ENCODE measurements at places on chromosomes 4 and X.

- DNase-seq = no peak
Measured at GRCh38 chr4:89303814-89304388, 3.7 kb downstream of the GPRIN3 start.

DNA sequence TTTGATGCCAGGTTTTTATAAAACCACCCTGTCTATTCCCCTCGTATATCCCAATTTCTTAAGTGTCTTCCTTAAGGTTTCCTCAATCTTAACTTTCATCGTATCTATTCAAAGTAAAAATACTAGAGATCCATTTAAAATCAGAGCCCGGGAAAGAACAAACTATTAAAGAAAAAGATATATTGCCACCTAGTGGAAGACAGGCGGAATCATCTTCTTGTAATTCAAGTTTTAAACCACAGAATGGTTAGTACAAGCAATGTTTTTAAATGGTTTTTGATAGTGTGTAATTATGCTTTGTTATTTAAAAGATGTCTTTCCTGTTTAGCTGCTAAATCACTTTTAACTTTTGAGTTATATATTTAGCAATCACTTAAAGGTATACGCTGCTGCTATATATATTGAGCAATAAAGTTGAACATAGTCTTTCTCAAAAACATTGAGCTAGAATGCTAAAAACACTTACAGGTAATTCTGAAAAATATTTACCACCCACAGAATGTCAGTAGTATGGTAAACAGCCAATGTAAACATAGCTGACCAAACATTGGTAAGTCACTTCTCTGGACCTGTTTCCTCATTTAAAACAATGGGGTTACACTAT lies 18.2 kb downstream of the PRDM8 start:
- no peak for DNase-seq

GRCh38 chrX:140508958-140509357 lies 4.1 kb upstream of the SOX3 start:
- DNase-seq = no peak

DNA sequence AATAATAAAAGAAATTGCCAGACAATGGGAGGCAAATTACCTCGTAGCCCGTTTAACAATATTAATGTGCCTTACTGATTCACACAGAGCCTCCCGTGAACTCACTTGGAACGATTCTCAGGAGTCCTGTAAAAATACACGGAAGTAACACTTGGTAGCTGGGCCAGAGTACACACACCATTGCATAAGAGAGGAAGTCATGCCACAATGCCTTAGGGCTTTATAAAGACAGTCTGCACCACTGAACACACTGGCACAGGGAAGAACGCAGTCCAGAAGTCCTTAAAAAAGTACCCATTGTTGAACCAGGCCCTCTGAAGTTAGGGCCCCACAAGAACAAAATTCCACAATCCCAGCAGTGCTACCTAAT lies 15.1 kb downstream of the SLC2A9 start:
- DNase-seq = no peak

DNA sequence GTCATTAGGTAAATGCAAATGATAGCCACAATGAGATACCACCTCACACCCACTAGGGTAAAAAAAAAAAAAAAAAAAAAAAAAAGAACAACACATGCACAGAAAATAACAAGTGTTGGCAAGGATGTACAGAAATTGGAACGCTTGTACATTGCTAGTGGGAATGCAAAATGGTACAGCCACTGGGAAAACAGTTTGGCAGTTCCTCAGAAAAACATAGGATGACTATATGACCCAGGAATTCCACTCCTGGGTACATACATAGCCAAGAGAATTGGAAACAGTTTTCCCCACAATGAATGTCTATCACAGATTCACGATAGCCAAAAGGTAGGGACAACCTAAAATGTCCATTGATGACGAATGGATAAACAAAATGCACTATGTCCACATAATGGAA lies 161.3 kb upstream of the MAMLD1 start:
- no peak for DNase-seq

GRCh38 chrX:74613370-74614092 lies 893 bp downstream of the RLIM start:
- no peak for DNase-seq

GRCh38 chr4:58761563-58761962 lies 1651.4 kb upstream of the IGFBP7 start:
- DNase-seq = no peak

DNA sequence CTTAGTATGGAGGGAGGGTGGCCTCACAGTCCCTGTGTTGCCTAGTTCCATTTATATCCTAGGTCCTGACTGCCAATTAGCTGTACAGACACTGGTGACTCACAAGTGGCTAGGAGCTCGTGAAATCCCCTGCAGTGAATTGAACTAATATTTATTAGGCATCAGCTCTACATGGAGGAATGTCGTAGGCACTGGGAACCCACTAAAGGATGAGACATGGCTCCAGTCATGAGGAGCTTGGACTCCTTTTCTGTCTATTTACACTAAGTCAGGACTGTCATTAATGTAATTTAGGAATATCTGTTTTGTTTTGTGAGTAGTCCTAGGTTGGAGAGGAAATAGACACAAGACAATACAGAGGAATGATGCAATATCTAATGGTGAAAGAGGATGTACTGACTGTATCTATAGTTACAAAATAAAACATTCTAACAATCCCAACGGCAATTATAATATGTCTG lies 67.7 kb downstream of the MID1IP1 start:
- peak; percentile 17 for DNase-seq

DNA sequence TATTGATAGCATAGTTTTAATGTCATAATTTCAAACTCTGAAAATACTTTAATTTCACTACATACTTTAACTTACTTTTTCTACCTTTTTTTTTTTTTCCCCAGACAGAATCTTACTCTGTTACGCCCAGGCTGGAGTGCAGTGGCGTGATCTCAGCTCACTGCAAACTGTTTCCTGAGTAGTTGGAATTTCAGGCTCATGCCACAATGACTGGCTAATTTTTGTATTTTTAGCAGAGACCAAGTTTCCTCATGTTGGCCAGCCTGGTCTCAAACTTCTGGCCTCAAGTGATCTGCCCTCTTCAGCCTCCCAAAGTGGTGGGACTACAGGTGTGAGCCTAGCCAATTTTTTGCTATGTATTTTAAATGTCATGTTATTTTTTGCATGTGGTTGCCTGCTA lies 741.6 kb downstream of the TRAM1L1 start:
- no peak for DNase-seq

GRCh38 chr4:160038615-160039014 lies 935.7 kb downstream of the RAPGEF2 start:
- DNase-seq = peak; percentile 22

- DNase-seq = no peak
Measured at GRCh38 chrX:45447995-45448394, 247.3 kb upstream of the DIPK2B start.

GRCh38 chr4:81796790-81797528 lies 325.3 kb upstream of the RASGEF1B start:
- DNase-seq = no peak

- DNase-seq = no peak
Measured at GRCh38 chr4:140968371-140968770, 164.9 kb downstream of the RNF150 start.

- no peak for DNase-seq
Measured at GRCh38 chr4:18735740-18736268, 714.2 kb upstream of the LCORL start.

DNA sequence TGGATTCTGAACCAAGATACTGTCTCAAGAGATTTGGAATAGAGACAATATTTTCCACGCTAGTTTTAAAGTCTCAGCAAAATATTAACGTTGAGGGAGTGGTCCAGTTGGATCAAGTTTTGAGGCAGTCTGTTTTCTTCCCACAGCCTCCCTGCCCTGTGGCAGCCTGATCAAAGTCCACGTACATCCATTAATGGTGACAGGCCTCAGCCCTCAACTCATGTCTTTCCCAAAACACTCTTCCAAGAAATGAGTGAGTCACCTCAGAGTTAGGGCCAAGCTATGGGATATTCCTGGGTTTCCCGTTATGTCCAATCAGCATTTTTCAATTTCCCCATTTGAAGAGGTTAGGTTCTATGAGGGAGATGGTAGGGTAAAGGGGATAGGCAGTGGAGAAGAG lies 28.5 kb downstream of the EGFL6 start:
- DNase-seq = no peak

DNA sequence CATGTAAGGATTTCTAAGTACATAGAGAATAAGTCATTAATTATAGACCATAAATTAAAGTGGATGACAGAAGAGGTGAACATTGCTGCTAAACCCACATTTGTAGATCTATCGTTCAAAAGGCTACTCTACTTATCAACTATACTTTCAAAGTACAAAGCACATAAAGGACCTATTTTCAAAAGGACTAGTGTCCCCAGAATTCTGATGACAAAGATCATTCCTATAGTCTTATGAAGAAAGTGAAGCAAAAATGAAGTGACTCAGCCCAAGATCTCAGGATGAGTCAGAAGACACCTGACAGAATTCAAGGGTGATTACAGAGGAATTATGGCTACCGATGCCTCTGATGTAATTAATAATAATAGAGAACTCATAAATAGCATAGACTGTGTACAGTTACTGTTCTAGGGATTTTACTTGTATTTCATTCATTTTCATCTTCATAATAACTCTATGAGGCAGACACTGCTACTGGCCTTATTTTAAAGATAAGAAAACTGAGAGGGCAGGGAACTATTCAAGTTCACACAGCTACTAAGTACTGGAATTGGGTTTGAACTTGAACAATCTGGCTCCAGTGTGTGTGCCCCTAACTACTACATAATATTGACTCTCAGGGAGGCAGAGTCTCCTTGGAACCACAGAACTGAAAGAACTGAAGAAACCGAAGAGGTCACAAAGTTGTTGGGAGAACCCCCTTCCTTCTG lies 17.1 kb downstream of the USP46 start:
- DNase-seq = no peak

- no peak for DNase-seq
Measured at GRCh38 chr4:53461244-53461643, 83.8 kb downstream of the FIP1L1 start.

DNA sequence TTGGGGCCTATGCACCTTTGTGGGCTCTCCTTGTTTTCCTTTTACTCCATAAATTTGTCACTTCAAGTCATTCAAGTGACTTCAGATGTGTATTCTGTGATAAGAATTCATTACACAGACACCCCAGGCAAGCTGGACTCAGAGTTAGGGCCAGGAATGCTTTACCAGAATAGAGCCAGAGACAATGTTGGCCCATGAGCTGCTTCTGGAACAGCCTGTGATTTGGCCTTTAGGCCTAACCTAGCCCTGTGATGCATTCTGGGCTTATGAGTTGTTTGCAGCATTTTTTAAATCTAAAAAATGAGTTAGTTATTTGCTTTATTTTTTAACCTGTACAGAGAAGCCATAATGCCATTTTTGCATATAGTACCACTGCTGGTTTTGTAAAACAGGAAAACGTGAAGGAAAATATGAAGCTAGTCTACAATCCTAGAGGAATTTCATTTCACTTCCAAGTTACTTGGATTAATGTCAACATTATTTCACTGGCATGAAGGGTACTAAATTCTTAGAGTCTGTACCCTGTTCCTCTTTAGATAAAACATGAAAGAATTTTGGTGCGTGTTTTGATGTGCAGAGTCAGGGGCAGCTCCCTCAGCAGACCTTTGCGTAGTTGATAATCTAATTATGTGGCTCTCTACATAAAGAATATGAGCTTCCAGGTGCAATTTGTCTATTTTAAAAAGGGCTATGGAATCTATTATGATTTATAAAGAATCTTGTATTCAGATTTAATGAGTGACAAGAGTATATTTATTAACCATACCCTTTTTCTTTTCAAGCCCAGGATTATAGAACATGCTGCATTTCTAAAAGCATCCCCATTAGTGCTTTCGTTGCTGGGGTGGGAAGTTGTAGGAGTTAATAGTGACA lies 84.7 kb downstream of the ARHGAP10 start:
- DNase-seq = no peak

DNA sequence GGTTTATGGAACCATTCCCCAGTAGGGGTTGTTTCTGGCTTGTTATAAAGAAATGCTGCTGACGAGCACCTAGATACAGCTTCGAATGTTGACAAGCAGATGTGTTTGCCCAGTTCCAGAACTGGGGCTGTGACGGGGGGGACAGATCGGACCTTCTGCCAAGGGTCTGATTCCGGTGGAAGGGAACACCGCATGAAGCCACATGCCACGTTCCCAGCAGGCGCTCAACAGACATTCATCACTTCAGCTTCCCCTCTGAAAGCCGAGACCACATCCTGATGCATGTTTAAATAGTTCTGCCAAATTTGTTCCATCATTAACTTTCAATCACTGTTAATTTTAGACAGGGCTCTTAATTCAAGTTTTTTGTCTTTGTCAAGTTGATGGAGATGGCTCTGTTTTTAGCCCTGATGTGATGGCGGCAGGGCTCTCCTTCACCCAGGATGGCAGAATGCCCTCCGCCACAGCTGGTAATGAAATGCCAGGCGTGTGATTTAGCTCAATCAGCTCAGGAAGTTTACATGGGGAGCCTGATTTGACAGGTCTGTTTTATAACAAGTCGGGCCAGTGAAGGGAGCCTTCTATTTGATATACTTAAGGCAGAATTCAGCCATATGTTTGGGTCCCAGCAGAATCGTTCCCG lies 57.4 kb downstream of the PSAPL1 start:
- no peak for DNase-seq

DNA sequence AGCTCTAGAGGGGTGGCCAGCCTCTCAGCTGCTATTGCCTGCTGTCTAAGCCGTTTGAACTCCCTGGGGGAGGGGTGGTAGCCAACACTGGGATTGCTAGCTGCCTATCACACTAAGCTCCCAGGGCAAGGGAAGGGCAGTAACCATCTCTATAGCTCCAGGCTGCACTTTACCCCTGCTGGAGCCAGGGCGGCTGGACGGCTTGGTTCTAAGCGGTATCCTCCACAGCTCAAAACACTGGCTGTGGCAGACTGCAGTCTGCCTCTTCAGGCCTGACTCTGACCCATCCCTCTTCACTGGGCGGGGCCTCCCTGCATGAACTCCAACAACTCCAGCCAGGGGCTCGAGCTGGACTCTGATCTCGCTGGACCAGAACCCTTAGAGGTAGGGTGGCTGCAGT lies 55.3 kb upstream of the GNRHR start:
- DNase-seq = no peak

- DNase-seq = no peak
Measured at GRCh38 chr4:8204576-8205227, 5.6 kb downstream of the SH3TC1 start.

DNA sequence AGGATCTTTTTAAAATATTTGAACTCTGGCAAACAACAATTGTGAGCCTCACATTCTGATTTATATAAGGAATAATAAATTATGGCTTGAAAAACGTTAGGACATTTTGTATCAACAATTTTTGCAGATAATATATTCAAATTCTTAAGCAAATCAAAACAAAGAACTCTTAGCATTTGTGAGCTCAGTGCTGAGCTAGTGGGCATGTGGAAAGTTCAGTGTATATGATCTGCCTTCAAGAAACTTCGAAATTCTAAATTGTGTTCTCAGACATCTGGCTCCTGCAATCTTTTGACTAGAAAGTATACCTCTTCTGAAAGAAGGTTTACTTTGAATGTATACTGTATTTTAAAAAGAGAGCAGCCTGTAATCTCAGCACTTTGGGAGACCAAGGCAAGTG lies 122.3 kb upstream of the NEIL3 start:
- no peak for DNase-seq

DNA sequence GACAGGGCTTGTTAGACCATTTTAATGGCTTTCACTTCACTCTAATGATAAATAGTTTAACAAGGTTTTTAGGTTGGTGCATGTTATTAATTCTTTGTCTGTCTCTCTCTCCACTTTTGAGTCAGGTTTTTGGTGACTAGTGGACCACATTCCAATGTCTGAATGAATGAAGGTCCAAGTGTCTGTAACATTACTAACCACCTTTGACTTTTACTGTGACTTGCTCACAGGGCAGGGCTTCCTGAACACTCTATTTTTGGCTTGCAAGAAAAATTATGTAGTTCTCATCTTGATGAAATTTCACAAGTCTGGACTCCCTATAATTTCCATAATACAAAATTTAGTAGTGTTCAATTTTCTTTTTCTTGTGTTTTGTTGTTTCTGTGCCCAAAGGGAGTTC lies 78.9 kb upstream of the BMPR1B start:
- DNase-seq = no peak

Measured in fibroblast of skin of left quadriceps (primary cell).